ENCODE measurements at places on chromosomes 7 and 10. TPM values are rescaled to one million over a fixed set of nuclear protein-coding genes. Genes with fewer than 3 reads are reported as not detected.

- DNase-seq: no peak
Observed at GRCh38 chr7:14888962-14889361, 13.6 kb downstream of the DGKB start.

- DNase-seq: no peak
Observed at GRCh38 chr10:13922586-13922985, 335.8 kb downstream of the PRPF18 start.

DNA sequence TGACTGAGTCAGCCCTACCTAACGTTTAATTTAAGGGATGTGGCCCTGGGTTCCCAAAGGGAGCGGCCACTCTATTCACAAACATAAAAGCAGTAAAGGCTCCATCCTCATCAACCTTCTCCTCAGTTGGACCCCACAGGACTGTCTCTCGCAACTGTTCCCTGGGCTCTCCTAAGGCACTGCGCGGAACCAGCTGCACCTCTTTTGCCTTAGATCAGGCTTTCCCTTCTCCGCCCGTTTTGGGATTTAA is 689 bp upstream of the GTPBP4 start:
- no peak for DNase-seq

- DNase-seq: no peak
Observed at GRCh38 chr7:63065684-63066083, 933.0 kb upstream of the ZNF722 start.

DNA sequence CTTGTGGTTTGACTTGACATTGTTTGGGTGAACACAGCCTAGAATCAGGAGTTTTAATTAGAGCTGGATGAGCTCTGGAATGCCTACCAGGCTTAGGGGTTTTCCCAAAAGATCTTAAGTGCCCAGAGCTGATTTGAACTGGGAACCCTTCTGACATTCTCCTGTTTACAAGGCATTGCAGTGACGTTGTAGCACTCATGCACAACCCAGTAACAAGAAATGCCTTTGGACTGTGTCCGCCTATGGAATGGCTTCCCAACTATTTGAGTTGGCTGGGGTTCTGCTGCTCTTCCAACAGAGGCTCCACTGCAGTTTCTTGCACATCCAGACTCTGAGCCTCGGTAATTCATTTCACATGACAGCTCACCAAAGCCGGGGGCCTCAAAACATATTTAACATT is 76.7 kb upstream of the MKX start:
- DNase-seq: no peak

DNA sequence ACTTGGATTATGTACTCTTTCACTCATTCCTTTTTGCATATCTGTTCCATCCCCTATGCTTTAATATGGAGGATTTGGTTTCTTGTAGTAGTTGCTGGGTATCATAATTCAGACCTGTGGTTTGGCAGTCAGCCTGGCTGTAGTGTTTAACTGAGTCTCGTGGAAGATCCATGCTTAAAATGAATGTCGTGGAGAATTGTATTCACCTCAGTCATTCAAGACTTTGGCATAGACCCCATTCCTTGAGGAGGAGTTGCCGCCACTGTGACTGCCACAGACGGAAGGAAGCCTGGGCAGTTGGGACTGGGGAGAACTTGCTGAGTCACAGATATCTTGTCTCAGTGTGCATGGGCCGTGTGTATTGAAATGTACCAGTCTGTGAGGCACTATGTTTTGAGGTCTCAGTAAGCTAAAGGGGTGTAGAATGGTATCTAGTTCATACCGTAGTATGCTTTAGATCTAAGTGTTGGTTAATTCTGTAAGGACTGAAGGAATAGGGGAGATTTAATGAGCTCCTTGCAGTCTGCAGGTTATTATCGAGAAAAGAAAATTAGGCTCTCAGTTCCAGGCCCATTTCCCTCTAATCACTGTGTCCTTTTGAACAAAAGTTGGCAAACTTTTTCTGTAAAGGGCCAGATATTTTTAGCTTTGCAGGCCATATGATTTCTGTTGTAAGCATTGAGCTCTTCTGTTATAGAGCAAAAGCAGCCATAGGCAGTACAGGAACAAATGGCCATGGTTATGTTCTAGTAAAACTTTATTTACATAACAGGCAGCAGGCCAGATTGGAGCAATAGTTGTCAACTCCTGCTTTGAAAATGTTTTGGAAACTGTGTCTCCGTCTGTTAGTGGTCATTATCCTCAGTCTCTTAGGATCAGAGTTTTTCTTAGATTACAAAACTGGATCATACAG is 76.8 kb downstream of the TPST1 start:
- DNase-seq: no peak

GRCh38 chr10:28492116-28492920 is 40.6 kb upstream of the WAC start:
- DNase-seq: no peak

- no peak for DNase-seq
Observed at GRCh38 chr7:141301544-141301943, 227.7 kb downstream of the TMEM178B start.

DNA sequence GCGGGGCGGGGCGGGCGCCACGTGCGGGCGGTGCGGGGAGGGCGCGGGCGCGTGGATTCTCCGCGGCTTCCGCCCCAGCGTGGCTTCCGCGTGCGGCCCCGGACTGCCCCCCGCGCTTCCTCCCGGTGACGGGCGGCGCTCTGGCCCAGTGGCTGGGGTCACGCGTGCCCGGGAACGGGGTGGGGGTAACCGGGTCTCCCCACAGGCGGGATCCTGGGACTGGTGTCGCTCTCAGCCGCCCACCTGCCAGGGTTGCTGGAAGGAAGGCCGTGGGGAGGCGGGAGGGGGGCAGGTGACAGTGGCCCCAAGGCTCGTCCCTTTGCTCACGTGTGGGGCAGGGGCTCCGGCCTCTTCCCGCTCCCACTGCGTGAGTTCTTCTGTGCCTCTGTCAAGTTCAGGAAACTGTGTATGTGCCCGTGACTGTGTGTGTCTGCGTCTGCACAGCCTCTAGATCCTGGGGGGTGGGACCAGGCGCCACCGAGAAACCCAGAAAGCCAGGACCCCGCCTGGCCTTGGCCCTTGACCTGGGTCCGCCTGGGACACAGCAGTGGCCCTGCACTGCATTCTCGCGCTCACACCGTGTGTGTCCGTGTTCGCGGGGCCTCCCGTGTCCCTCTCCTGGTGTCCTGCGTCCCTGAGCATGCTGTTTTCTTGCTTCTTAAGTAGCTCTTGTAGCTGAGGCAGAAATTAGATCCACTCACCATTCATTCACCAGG is 919 bp downstream of the MAFK start:
- no peak for DNase-seq

GRCh38 chr7:123126171-123126570 is 73.6 kb downstream of the SLC13A1 start:
- DNase-seq: no peak

- DNase-seq: no peak
Observed at GRCh38 chr7:90236721-90237289, 8.2 kb upstream of the CFAP69 start.

DNA sequence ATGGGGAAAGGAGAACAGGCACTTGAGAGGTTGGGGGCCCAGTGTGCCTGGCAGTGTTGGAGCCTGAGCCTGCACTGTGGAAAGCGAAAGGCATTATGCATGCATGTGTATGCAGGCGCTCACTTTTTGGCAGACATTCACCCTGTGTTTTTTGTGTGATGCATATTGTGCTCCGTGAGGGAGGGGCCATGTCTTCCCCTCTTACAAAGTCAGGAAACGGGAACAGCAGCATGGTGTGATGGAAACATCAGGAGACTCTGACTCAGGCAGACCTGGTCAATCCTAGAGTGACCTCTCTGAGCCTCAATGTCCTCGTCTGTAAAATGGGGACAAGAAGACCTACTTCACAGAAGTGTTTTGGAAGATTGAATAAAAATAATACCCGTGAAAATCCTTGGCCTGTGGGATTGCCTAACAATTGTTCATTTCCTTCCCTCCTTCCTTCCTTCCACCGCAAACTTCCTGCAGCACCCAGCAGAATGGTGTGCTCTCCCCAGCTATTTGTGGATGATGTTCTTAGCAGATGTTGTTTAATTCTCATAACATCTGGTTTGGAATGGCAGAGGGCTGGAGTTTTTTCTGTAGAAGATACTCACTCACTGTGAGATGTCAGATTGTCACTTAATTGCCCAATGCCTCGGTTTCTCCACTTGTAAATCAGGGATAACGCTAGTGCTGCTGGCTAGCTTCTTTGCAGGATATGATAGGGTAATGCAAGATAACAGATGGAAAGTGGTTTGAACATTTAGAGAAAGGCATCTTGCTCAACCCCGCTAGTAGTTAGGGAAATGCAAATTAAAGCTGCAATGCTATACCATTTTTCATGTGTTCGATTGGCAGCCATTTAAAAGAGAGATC is 39.8 kb downstream of the CDH23 start:
- no peak for DNase-seq

The RNF133 gene
- total RNA-seq: not detected

The ACHE gene
- 1.3 TPM for total RNA-seq

The NEURL1 gene
- total RNA-seq: not detected

The EVX1 gene
- not detected for total RNA-seq
